ENCODE measurements at places on chromosomes 2 and 18. TPM values are rescaled to one million over a fixed set of nuclear protein-coding genes. Genes with fewer than 3 reads are reported as not detected.

ATOH8 gene
- total RNA-seq: 22.4 TPM

ALK gene
- 0.07 TPM for total RNA-seq

CCDC141 gene
- 0.53 TPM for total RNA-seq

STRADB gene
- total RNA-seq: 37.7 TPM

GTF3C2 gene
- 31.1 TPM for total RNA-seq

OSGEPL1 gene
- 7.0 TPM for total RNA-seq

MATN3 gene
- total RNA-seq: 3.4 TPM

TLX2 gene
- not detected for total RNA-seq

PDE1A gene
- 9.7 TPM for total RNA-seq

LRRTM4 gene
- not detected for total RNA-seq

MPPE1 gene
- 32.6 TPM for total RNA-seq

EFHD1 gene
- 2.7 TPM for total RNA-seq

KCNE4 gene
- 37.7 TPM for total RNA-seq

DSC2 gene
- 0.07 TPM for total RNA-seq

TRIM54 gene
- 0.10 TPM for total RNA-seq

SLC23A3 gene
- total RNA-seq: 8.1 TPM

SERPINE2 gene
- total RNA-seq: 2,691 TPM

CD8B2 gene
- total RNA-seq: not detected

CCL20 gene
- total RNA-seq: not detected

MAP3K19 gene
- not detected for total RNA-seq

PLGLB2 gene
- 1.3 TPM for total RNA-seq

GPR35 gene
- total RNA-seq: 2.0 TPM

LONRF2 gene
- 0.52 TPM for total RNA-seq

CRYBA2 gene
- total RNA-seq: not detected

KCNF1 gene
- total RNA-seq: not detected

GCG gene
- total RNA-seq: not detected

LRATD1 gene
- total RNA-seq: 0.07 TPM

ALPG gene
- total RNA-seq: not detected

ESPNL gene
- total RNA-seq: 2.5 TPM

SIX2 gene
- total RNA-seq: 6.2 TPM

HOXD9 gene
- total RNA-seq: not detected

CROCC2 gene
- total RNA-seq: 0.13 TPM

POTEC gene
- under 0.01 TPM for total RNA-seq

ICA1L gene
- total RNA-seq: 3.1 TPM

EML6 gene
- 1.2 TPM for total RNA-seq

GBX2 gene
- 0.13 TPM for total RNA-seq

NPAS2 gene
- 27.7 TPM for total RNA-seq

IL36B gene
- total RNA-seq: not detected

OTOF gene
- total RNA-seq: not detected

GALNT13 gene
- total RNA-seq: 0.20 TPM

MARCHF4 gene
- total RNA-seq: 8.0 TPM

ITM2C gene
- total RNA-seq: 96.2 TPM

ITPRIPL1 gene
- 1.3 TPM for total RNA-seq

INPP5D gene
- total RNA-seq: 0.59 TPM

AFG3L2 gene
- total RNA-seq: 37.5 TPM

SH3BP4 gene
- total RNA-seq: 35.6 TPM

PTH2R gene
- 0.17 TPM for total RNA-seq

LIMS4 gene
- total RNA-seq: 3.1 TPM

DUSP2 gene
- 2.9 TPM for total RNA-seq

NHEJ1 gene
- total RNA-seq: 22.0 TPM
